Kidney tubule cell (primary cell): ENCODE measurements at places on chromosomes 5 and 9.

GRCh38 chr5:107467137-107467932 lies 203.4 kb downstream of the EFNA5 start:
- peak; percentile 42 for DNase-seq

GRCh38 chr5:69084195-69084594 lies 9.6 kb upstream of the SLC30A5 start:
- no peak for DNase-seq

DNA sequence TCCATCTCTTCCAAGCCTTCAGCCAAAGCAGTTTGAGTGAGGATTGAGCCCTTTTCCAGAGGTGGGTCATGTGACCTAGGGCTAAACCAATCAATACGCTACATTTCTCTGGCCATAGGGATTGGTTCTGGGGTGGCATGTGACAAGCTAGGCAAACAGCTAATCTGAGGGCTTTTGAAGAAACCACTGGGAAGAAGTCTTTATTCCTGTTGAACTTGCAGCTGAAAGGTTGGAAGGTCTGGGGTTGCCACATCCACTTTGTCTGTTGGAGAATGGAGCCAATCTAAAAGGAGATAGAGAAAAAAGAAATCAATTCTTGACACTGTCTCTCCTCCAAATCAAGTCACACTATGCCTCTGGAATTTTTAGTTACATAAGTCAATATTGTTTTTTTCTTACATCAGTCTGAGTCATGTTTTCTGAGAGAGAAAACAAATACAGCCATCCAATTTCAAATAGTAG lies 637.8 kb upstream of the WWC1 start:
- DNase-seq, result peak; percentile 25

DNA sequence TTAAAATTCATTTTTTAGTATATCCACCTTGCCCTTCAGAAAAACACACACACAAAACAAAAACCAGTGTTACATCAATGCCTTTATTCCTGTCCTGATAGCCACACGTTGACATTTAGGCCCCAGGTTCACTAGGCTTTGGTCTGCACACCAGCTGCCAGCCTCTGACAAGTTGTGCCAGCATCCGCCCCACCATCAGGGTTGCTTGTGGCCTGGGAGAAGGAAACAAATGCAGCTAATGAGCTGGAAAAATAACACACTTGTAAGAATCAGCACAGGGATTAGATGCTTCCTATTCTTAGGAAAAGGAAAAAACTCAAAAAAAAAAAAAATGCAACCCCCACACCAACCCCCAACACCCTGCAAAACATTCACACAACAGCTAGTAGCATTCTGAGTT lies 404.0 kb upstream of the GRIA1 start:
- DNase-seq, result no peak

GRCh38 chr5:124952566-124952965 lies 206.1 kb upstream of the ZNF608 start:
- no peak for DNase-seq

DNA sequence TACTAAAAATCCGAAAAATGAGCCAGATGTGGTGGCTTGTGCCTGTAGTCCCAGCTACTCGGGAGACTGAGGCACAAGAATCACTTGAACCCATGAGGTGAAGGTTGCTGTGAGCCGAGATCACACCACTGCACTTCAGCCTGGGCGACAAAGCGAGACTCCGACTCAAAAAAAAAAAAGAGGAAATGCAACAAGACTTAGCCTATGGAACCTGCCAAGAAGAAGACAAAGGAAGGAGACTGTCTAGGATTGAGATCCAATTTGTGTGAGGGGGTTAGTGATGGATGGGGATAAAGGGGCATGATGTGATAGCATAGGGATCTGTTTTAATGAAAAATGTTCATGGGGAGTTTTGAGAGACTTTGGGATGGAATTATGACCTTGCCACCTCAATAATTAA lies 72.9 kb downstream of the RAB24 start:
- no peak for DNase-seq

DNA sequence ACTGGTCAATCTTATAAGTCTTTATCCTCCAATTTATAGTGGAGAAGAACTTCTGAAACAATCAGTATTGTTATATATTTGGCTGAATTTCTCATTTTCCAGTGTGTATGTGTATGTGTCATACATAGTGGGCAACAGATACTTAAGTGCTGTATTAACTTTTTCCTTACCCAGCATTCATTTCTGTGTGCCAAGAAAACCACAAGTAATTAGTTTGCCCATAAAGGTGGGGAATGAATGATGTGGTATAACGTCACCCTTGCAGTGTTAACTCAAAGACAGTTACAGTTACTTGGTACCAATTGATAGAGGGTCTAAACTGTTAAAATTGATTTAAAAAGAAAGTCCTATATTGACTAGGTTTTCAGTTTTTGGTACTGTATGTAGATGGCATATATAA lies 2.0 kb downstream of the OGN start:
- DNase-seq, result no peak

GRCh38 chr5:126267438-126267837 lies 155.8 kb upstream of the GRAMD2B start:
- DNase-seq, result peak; percentile 17

GRCh38 chr9:89481538-89481915 lies 16.4 kb downstream of the SEMA4D start:
- DNase-seq, result no peak

GRCh38 chr5:180988592-180988991 lies at the start of gene BTNL3:
TSS of gene BTNL3 (plus strand) at chr5:180988846. CDS start at chr5:180989029, 183 bp downstream.
- DNase-seq, result no peak

DNA sequence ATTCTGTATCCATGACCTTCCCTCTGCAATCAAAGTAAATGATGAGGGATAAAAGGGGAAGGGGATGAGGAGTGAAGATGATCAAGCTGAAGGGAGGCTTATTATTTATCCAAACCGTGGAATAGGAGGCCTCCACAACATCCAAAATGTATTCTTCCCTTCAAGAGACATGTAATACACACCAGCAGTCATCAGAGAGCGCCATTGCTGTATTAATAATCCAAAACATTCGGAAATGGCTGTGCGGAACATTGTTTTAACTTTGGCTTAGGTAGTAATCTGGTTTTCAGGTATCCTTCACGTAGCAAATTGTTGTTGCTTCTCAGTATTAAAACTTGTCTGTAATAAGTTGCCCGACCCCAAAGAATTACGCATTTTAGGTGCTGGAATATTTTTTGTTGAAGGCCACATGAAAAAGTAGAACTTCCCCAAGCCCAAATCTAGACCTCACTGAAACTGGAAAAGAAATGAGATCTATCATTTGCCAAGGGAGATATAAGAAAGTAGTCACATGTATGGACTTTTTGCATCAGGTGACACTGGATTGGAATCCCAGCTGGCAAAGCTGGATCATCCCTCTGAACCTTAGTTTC lies 2.6 kb upstream of the BOD1 start:
- DNase-seq, result peak; percentile 70

- DNase-seq, result no peak
Measured at GRCh38 chr9:115758441-115758840, 395.1 kb upstream of the PAPPA start.

DNA sequence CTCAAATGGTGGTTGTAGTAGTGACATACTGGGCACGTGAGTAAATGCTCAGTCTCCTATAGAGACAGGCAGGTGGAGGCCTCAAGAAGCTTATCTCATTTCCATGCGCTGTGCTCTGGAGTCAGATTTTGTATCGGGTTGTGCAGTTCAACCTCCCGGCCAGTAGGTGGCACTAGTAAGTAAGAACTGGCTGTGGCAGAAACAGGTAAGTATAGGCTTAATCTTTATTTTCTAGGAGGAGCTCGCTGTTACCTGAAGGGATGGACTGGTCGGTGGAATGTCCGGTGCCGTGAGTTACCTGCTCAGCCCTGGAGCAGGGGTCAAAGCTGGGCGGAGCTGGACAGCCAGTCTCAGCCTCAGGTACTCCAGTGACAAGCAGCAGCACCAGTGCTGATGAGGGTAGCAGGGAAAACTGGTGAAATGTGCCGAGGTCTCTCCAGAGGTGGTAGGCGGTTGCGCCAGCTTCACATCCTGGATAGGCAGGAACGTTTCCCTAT lies 880.1 kb upstream of the SEMA6A start:
- peak; percentile 74 for DNase-seq

DNA sequence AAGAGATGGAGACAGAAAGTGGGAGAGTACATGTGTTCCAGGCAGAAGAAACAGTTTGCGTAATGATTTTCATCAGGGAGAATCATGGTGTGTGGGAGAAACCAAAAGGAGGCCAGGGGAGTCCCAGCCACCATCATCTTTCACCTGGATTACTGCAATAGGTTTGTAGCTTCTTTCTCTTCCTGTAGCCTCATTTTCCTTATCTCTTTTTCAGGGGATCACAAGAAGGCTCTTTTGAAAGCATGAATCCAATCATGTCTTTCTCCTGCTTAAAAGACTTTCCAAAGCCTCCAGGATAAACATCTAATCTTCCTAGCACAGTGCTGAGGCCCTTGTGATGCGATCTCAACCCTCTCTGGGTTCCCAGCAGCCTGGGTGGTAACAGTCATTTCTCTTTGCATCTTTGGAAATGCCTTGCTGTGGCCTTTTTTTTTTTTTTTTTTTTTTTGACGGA lies 10.3 kb upstream of the GPBP1 start:
- DNase-seq, result no peak

DNA sequence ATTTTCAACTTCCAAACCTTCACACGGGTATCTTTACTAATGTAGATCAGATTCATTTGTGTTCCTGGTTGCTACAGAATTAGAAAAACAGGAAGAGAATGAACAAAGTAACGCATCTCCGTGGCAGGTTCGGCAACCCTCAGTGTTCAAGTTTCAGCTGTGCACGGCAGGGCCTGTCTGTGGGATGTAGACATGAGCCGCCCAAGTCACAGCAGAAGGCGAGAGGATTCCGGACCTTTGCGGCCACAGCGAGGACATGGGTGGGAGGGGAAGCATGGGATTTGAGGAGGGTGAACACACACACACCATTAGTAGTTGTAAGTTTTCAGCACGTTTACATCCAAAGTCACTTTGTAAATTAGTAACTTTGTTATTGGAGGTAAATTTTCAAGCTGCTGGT lies 31.7 kb upstream of the CEP72 start:
- DNase-seq, result no peak

DNA sequence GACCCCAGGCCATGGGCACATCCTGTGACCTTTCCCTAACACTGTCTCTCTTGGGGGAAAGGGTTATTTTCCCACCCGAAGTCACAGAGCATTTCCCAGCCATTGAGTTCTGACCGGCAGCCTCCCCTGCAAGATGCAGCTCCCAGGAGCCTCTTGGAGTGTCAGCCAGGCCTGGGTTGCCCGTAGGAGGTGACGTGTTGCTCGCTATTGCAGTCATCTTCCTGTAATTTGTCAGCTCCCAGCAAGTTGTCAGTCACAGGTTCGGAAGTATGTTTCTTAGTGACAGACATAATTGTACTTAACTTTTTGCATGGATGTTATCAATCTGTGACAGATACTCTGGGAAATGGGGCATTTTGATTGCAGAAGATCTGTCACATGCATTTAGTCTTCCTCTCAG lies 74.5 kb downstream of the MVB12B start:
- no peak for DNase-seq

GRCh38 chr5:530001-530955 lies 6.0 kb upstream of the SLC9A3 start:
- no peak for DNase-seq

- no peak for DNase-seq
Measured at GRCh38 chr5:150224483-150225027, 34.7 kb downstream of the SLC6A7 start.

GRCh38 chr5:127959152-127959764 lies 124.3 kb upstream of the SLC12A2 start:
- DNase-seq, result peak; percentile 94

GRCh38 chr5:165015547-165015946 lies 1510.1 kb downstream of the MAT2B start:
- DNase-seq, result no peak

- DNase-seq, result no peak
Measured at GRCh38 chr9:31715250-31715649, 669.2 kb upstream of the ACO1 start.

GRCh38 chr9:130987054-130987453 lies 21.9 kb upstream of the LAMC3 start:
- DNase-seq, result no peak

DNA sequence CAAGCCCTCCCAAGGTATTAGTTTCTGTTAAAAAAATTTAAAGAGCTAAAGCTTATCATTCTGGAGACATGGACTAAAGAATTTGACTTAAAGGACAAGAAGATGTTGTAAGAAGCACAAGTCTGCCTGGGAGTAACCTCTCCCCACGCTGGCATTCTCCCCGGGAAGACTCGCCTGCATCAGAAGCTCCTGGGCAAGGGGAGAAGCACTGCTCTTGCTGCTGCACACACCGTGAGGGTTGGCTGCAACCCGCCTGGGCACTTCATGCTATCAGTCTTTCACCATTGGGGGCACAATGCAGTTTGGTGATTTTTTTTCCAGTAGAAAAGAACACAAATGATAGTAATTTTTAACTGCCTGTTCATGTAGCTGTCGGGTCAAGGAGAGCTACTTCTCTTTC lies 192.5 kb upstream of the PANK3 start:
- no peak for DNase-seq

DNA sequence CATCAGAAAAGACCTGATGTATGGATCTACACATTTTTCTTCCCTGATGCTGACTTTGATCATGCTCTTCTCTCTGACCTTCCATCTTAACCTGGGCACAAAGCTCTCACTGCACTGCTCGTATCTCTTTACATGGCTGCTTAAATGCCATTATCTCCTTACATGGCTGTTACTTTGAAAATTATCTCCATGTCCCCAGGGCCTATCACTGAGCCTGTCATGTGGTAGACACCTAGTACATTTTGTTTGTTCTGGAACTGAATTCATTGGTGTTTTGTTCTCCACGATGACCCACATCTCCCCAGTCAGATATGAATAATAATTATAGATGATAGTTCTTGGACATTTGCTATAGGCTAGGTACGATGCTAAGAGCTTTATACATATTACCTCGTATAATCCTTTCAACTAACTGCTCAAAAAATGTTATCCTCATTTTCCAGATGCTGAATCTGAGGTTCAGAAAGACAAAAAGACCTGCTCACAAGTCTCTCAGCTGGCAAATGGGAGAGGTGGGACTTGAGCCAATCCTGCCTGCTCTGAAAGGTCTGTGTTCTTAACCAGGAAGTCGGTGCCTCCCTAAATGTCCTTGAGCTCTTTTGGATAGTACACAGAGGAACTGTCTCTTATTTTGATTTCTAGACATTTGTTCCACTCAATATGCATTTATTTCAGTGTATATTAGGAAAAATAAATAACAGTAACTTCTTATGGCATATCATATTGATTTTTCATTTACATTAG lies 9.8 kb upstream of the CPEB4 start:
- DNase-seq, result no peak

GRCh38 chr9:9214066-9214465 lies 1398.7 kb downstream of the PTPRD start:
- no peak for DNase-seq

DNA sequence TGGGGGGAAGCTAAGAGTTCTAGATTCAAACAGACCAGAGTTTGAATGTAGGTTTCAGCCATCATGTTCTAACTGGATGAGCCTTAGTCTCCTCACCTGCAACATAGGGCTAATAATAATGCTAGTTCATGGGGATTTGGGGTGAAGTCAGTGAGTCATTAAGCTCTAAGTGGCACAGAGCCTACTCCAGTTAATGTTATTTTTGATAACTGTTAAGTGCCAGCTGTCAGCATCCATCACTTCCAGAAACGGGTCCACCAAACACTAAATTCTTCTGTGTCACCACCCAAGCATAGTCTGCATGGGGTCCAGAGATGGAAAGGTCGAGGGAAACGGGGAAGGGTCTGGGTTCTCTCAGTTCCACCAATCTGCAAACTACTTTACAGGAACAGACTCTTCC lies 1.8 kb upstream of the TSC1 start:
- no peak for DNase-seq

- no peak for DNase-seq
Measured at GRCh38 chr5:80251636-80252035, 4.2 kb downstream of the SERINC5 start.

GRCh38 chr9:120484162-120484561 lies 95.8 kb downstream of the CDK5RAP2 start:
- DNase-seq, result no peak
